Trophoblast cell (in vitro differentiated cells and primary cell): ENCODE measurements at places on chromosomes 3 and 15.

DNA sequence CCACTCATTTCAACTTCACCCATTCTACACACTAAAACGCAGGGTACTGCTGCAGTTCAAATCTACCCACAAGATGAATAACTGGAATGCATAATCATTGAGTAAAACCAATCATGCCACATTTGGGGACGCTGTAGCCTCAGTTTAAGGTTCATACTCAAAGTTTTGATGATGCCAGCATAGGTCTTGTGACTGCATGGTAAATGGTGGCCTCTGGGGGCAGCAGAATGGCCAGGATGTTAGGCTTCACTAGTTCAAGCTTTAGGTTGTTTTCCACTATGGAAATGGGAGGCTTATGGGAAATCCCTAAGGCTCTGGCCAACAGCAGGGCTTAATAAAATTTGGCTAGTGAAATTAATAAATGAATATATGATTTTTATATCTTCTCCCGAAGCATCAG is 104.3 kb upstream of the TSC22D2 start:
- no peak for DNase-seq

GRCh38 chr15:26295336-26296085 is 432.4 kb upstream of the ATP10A start:
- DNase-seq: no peak

DNA sequence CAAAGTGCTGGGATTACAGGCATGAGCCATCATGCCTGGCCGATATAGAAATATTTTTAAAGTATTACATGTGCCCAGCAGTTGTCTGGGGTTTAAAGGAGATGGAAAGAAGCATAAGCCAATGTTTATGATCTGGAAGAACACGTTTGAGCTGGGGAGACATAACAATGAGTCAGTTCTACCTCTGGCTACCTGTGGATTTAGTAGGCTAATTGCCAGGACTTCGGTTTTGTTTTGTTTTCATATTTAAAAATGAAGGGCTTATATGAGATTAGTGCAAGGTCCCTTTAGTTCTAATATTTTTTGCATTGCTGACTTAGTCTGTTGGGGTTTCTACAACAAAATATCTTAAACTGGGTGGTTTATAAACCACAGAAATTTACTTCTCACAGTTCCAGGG is 22.9 kb upstream of the TNFSF10 start:
- peak; percentile 76 for DNase-seq

DNA sequence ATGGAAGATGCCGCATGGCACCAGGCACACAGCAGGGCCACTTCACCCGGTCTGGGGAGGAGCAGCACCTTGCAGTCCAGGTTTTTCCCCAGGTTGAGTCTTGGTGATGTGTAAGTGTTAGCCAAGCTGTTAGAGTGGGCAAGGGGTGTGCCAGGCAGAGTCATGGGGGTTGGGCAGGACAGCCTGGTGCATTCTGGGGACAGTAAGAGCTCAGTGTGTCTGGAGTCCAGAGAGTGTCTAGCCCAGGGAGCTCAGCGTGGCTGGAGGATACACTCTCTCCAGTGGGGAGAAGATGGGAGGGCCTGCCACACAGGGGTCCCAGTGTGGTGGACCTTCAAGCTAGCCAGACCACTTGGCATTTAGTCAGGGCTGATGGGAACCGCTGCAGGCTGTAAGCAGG is 87.4 kb downstream of the AAGAB start:
- DNase-seq: no peak

GRCh38 chr3:137026701-137027100 is 68.9 kb downstream of the IL20RB start:
- DNase-seq: no peak

GRCh38 chr3:10305331-10305902 is 12.7 kb upstream of the GHRL start:
- DNase-seq: no peak

DNA sequence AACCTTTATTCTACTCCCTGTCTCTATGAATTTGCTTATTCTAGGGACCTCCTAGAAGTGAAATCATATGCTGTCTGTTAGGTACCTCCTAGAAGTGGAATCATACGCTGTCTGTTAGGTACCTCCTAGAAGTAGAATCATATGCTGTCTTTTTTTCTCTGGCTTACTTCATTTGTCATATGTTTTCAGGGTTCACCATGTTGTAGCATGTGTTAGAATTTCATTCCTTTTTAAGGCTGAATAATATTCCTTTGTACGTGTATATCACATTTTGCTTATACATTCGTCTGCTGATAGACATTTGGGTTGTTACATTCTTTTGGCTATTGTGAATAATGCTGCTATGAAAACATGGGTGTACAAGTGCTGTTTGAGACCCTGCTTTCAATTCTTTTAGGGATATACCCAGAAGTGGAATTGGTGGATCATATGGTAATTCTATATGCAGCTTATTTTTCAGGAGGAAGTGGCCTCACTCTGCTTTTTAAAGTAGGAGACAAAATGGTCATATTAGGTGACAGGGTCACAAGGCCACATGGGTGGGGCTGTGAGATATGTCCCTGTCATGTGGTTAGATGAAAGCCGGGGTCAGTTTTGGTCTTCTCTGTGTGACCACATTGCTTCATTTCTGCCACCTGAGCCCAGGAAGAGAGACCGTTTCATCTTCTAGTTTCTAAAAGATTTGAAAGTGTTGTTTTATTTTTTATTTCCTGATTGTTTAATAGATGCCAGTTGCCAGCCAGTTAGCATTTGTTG is 76.7 kb downstream of the FLNB start:
- DNase-seq: no peak

GRCh38 chr3:15858547-15859506 is 61.0 kb upstream of the ANKRD28 start:
- DNase-seq: peak; percentile 59

DNA sequence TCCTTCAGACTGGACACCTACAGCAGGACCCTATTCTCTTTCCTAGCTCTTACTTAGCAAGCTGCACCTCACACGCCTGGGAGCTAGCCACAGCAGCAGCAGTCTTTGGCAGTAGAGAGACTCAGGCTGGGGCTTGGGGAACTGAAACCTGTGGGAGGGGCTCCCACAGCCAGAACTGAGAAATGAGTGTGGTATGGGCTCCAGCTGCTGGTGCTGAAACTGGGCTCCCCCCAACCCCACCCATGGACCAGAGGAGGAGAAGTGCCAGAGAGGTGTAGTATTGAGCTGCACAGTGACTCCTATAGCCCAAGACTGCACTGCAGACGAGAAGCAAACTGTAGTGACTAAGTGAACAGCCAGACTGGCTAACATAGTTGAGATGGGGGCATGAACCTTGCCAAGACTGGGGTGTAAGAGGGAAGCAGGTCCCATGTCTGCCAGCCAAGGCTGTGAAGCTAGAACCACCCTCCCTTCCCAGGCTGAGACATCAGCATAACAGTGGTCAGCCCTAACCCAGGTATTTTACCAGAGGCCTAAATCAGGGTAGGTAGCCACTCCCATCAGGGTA is 62.5 kb downstream of the MYO5A start:
- peak; percentile 25 for DNase-seq

GRCh38 chr15:66936109-66936860 is 129.1 kb upstream of the SMAD3 start:
- DNase-seq: no peak

DNA sequence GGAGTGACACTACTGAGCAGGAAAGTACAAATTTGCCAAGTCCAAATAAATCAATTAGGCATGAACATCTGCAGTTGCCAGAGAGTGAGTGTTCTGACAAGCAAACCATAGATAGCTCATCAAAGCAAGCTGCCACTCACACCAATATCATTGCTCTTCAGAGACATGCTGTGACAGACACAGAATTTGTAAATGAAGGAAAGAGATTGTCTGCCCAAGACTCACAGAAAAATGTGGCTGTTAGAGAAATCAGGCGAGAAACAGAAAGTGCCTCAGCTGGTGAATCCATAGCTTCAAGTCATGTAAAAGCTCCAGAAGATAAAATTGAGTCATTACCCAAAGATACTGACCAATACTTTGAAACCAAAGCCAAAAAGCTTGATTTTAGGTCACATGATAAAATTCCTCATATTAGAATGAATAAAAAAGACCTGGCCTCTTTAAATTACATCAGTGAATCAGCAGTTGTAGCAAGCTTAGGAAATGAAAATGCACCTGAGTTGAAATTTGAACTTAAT is 50.8 kb downstream of the CRYBG3 start:
- DNase-seq: no peak

GRCh38 chr3:39191773-39192172 is 622 bp downstream of the XIRP1 start:
- DNase-seq: no peak

DNA sequence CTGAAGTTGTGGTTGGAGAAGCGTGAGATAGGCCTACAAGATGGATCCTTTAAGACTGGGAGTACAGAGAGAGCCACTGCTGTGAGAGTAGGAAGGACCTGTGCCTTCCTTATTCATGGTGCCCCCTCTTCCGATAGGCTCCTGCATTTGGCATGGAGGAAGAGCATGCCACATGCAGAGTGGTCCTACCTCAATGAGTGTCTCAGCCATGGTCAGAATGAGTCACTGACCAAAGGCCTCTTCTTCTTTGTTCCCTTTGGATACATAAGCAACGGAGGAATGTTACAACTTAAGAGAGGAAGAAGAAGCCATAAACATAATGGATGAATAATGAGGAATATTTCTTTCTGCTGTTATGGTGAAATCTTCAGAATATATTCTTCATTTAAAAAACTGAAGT is 681.2 kb upstream of the GRM7 start:
- no peak for DNase-seq
